ENCODE measurements at places on chromosomes 4 and X. TPM values are rescaled to one million over a fixed set of nuclear protein-coding genes. Genes with fewer than 3 reads are reported as not detected.

Gene YTHDC1
- polyA plus RNA-seq = 42.2 TPM

DNA sequence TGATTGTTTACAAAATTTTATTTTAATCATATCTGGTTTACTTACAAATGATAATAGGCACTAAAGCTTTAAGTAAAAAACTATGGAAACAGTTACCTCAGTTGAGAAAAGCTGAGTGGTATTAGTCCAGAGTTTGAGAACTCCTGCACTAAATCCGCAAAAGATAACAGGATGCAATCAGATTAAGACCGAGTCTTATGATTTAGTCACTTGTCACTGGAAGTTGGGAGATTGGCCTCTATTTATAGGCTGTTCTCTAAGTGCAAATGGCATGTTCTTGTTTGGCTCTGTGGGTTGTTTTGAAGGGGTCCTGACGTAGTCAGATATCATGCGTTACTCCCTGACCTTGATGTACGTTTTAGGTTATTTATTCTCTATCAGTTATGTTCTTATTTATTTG, 6.3 kb downstream of the GPAT3 start:
- no peak for DNase-seq

DNA sequence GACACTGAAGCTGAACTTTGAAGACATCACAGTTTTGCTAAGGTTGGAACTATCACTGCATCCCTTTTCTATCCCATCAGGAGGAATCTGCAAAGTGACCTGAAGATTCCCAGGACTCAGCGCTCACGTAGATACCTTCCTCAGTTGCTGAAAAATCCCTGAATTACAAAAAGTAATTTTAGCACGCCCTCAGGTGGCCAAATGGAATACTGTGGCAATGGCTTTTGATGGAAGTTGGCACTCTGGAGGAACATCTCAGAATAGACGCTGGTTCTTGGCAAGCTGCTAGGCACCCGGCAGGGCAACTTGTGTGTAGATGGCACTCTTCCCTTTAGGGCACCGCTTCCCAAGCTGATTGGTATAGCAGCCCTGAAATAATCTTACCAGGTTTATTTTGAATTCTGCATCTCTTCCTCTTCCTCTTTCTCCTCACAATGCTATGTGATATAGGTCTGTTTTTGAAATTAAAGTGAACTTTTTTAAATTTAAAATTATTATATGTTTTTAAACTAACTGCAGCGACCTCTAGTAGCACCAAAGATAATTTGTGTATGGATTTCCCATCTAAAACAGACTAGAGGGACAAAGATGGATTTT, 16.3 kb upstream of the ESX1 start:
- no peak for DNase-seq

DNA sequence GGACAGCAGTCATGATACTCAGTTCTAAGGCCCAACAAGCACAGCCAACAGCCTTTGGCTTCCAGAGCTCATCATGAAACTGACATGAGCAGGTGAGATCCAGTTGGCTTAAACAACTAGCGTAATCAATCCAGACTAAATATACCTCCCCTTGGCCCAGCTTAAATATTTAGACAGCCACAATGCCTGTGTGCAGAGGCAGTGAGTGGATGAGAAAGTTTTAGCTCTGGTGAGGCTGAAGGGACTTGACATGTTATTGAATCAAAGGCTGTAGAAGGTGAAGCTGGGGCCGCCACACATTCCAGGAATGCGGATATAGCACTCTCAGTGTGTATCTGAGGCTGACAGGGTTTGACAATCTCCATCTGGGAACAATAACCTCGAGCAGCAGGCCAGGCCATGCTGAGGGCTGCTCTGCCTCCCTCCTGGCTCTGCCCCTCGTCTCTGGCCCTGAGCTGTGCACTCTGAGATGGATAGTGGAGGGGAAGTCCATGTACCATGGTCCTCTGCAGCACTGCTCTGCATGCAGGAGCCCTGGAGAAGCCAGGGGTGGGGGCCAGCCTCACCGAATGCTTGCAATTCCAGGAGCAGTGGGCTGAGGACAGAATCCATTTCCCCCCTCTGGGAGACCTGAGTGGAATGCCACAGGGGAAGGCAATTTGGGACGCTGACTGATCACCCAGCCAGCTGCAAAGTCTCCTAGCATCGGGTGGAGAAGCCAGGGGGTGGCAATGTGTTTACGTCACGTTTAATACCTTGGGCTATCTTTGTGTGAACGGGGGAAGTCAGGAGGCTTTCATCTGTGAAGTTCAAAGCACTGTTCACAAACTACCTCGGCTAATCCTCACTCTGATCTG, 37.3 kb upstream of the RASL11B start:
- no peak for DNase-seq

- no peak for DNase-seq
These were observed 29.6 kb downstream of the CXCL13 start for GRCh38 chr4:77635246-77635645.

- DNase-seq = no peak
These were observed 33.6 kb upstream of the CCNG2 start for GRCh38 chr4:77123411-77123810.

DNA sequence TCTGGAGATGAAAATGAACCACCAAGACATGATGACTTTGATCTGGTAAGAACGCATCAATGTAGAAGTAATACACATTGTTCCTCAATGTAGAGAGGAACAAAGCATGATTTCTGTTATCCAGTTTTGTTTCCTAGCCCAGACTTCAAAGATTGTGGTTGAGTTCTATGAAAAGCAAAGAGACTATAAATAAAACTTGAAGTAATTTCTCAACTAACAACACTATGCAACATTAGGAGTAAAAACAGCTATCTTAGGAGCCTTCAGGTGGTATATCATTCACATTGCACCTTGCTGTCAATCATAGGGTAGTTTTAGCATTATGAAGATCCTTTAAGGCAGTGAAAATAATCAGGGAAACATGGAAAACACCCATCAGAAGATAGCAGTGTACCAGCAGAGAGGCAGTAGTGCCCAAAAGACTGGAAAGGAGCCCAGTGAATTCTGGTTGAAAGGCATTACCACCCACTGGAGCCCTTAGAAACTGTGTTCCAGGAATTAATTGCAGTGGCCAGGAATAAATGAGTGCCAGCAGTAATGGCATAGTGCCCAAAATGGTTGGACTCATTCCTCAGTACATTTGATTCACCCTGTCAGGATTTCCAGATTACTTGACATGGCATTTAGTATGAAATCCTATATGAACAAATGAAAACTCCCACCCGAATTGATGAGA, 300.7 kb upstream of the CXXC4 start:
- DNase-seq = no peak

Gene TMPRSS11D
- polyA plus RNA-seq = 0.13 TPM

GRCh38 chr4:74555231-74555630, 110.3 kb downstream of the AREG start:
- no peak for DNase-seq
